ENCODE measurements at places on chromosomes 1 and 21. TPM values are rescaled to one million over a fixed set of nuclear protein-coding genes. Genes with fewer than 3 reads are reported as not detected.

CLDN17 gene
- total RNA-seq: not detected

LCE3D gene
- not detected for total RNA-seq

GRCh38 chr1:43949678-43950077, 2.9 kb downstream of the IPO13 start:
- no peak for DNase-seq

CDK11A gene
- total RNA-seq: 4.3 TPM

DNA sequence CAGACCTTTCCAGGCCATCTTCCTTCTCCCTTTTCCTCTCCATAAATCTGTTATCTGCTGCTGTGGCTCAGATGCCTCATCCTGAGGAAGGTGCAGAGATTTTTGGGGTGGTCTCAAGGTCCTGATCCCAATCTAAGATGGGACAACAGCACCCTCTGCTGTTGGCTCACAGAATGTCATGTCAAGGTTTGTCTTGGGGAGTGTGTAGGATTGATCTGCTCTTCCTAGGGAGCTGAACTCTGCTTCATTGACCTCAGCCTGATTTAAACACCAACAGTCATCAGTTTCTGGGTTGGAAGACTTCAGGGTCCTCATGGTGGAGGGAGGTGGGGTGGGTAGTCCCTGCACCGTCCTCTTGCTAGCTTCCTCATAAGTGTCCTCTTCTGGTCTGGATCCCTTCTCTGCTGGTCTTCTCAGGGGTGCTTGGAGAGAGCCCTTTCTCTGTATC, 62.8 kb upstream of the LAX1 start:
- no peak for DNase-seq

STRIP1 gene
- total RNA-seq: 14.6 TPM

- no peak for DNase-seq
These were observed 269.8 kb downstream of the S1PR1 start for GRCh38 chr1:101506541-101507164.

CD244 gene
- total RNA-seq: 0.86 TPM

DNA sequence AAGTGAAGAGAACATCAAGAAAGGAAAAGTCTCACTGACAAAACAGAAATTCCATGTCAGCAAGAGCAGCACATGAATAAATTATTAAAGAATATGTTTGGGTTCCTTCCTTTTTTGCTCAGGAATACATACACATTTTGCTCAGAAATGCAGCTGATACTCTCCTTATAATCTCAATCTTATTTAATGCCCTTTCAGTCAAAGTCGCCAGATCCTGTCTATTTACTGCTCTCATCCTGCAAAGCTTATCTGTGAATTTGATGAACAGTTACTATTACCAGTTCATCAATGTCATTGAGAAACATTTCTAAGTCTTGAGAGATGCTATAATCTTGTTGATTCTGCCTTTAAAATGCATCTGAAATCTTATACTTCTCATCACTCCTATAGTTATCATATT, 543.1 kb upstream of the ZRANB2 start:
- DNase-seq: no peak

- DNase-seq: no peak
These were observed 94.2 kb upstream of the SERBP1 start for GRCh38 chr1:67524143-67525052.

GRCh38 chr1:161300478-161300877, 9.3 kb downstream of the MPZ start:
- no peak for DNase-seq

- DNase-seq: no peak
These were observed 112.1 kb downstream of the GRIK1 start for GRCh38 chr21:29827647-29828046.

ARHGEF2 gene
- 50.8 TPM for total RNA-seq

- peak; percentile 95 for DNase-seq
These were observed 48.7 kb upstream of the COL6A2 start for GRCh38 chr21:46048926-46049889.

- no peak for DNase-seq
These were observed 5.8 kb upstream of the MAP3K7CL start for GRCh38 chr21:29124645-29125044.

DNA sequence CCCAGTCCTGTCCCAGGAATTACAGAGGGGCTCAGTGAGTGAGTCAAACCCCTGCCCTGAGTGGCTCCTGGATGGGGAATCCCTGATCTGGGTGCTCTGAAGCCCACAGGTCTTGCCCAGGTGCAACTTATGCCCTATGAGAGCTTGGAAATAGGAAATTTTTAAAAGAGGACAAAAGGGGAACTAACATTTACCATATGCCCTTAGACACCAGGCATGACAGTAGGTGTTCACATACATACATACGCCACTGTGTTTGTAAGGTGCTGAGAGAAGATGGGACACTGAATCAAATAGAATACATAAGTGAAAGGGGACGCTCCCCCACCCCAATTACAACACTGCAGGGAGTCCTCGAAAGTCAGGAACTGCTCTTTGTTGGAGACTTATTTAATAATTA, 1.4 kb downstream of the CFAP45 start:
- DNase-seq: no peak

- peak; percentile 26 for DNase-seq
These were observed 64.8 kb downstream of the ERG start for GRCh38 chr21:38433471-38433870.

- no peak for DNase-seq
These were observed 14.0 kb upstream of the AIM2 start for GRCh38 chr1:159090286-159091179.

VANGL1 gene
- total RNA-seq: 6.1 TPM

DNA sequence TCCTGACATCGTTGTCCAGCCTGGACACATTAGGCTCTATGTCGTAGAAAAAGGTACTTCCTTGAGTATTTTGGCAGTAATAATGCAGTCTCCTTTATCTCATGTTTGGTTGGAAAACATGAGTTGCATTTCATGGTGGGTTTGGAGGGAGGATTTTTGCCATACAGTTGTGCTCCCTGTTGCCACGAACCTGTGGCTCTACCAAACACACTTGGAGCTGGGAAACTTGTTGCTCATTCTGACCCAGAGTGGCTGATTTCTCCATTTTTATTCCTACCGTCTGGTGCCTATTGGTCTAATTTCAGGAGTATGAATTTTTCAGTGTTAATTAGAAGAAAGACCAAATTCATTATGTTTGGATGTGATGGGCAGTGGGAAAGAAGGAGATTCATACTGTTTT, 50.7 kb downstream of the MPZL1 start:
- DNase-seq: no peak

- DNase-seq: no peak
These were observed 83.4 kb downstream of the USP24 start for GRCh38 chr1:55131801-55132200.

SLAMF9 gene
- not detected for total RNA-seq

DNA sequence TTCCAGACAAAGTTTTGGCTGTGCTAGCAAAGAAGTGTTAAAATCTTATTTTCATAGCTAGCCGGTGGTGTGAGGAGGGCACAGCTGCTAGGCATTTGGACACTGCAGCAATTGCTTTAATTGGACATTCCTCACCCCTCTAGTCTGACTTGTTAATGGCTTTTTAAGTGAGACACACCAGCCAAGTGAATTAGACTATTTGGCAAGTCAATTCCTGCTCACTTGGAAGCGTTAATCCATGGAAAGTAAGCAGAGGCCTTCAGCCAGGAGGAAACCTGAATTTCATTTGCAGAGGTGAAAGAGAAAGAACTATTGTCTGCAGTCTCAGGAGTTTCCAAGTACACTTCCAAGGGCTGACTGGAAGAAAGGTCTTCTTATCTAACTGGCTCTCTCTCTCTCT, 175.7 kb downstream of the ST6GALNAC3 start:
- no peak for DNase-seq

LRRC39 gene
- total RNA-seq: 142 TPM

RAB25 gene
- not detected for total RNA-seq

OBSCN gene
- total RNA-seq: 317 TPM

LDLRAD1 gene
- total RNA-seq: not detected

GRCh38 chr1:211928993-211929637, 98.6 kb upstream of the LPGAT1 start:
- no peak for DNase-seq

NBPF4 gene
- total RNA-seq: not detected

FOXJ3 gene
- total RNA-seq: 36.7 TPM

- peak; percentile 61 for DNase-seq
These were observed 28.8 kb downstream of the AHDC1 start for GRCh38 chr1:27574871-27575831.

GRCh38 chr1:3479511-3480368, 25.3 kb downstream of the ARHGEF16 start:
- no peak for DNase-seq

- no peak for DNase-seq
These were observed 141.8 kb upstream of the PBX1 start for GRCh38 chr1:164417016-164417704.

- no peak for DNase-seq
These were observed 7.2 kb downstream of the ZDHHC18 start for GRCh38 chr1:26833432-26834405.

GRCh38 chr1:85451236-85451830, 13.6 kb downstream of the DDAH1 start:
- DNase-seq: no peak

GRCh38 chr1:67171978-67172377, 5.7 kb downstream of the IL23R start:
- DNase-seq: no peak

GRCh38 chr1:37875833-37876232, 16.4 kb upstream of the MTF1 start:
- DNase-seq: no peak

CTTNBP2NL gene
- total RNA-seq: 13.4 TPM

DNA sequence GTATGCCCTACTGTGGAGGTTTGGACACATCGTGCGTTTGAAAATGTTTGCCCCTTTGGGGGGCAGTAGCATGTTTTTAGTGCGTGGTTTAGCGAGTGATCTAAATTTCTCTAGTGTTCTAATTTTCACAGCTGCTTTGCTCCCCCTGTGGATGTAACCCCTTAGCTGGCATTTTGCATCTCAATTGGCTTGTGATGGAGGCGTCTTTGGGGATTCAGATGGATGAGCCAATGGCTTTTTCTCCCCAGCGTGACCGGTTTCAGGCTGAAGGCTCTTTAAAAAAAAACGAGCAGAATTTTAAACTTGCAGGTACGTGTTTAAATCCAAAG, 836 bp downstream of the CDC7 start:
- DNase-seq: no peak
